A549 treated with Hydrocortisone at 1 μM for 4 hours (cell line): ENCODE measurements at places on chromosomes 6 and 20. TPM values are rescaled to one million over a fixed set of nuclear protein-coding genes. Genes with fewer than 3 reads are reported as not detected.

SAMD5 gene
- 0.43 to 0.75 TPM (median 0.52 TPM) in 5 replicates for total RNA-seq

SNX9 gene
- total RNA-seq = 20.4 to 26.8 TPM (median 24.3 TPM) in 5 replicates

PNPLA1 gene
- 0.08 TPM in 1 of 5 replicates, not detected in the others for total RNA-seq

TMEM200A gene
- total RNA-seq = 0.06 to 0.10 TPM (median 0.07 TPM) in 5 replicates

RPP40 gene
- total RNA-seq = 20.9 to 28.7 TPM (median 22.5 TPM) in 5 replicates

OLIG3 gene
- total RNA-seq = not detected in 5 replicates

GPX5 gene
- total RNA-seq = not detected in 5 replicates

CHRNA4 gene
- total RNA-seq = 0.10 to 0.35 TPM (median 0.24 TPM) in 5 replicates

COX7A2 gene
- 274 to 310 TPM (median 287 TPM) in 5 replicates for total RNA-seq

FOXF2 gene
- 14.4 to 20.7 TPM (median 19.4 TPM) in 5 replicates for total RNA-seq

CST5 gene
- total RNA-seq = not detected in 5 replicates

RIPOR2 gene
- 0.37 to 0.73 TPM (median 0.43 TPM) in 5 replicates for total RNA-seq

SCUBE3 gene
- total RNA-seq = 0.02 to 0.09 TPM (median 0.05 TPM) in 5 replicates

SCGN gene
- 0.17 to 0.36 TPM (median 0.21 TPM) in 5 replicates for total RNA-seq

BANF2 gene
- total RNA-seq = not detected in 5 replicates

JPH2 gene
- total RNA-seq = 4.8 to 7.7 TPM (median 6.0 TPM) in 5 replicates

SGK2 gene
- 7.1 to 8.1 TPM (median 7.2 TPM) in 5 replicates for total RNA-seq

FOXQ1 gene
- 2.8 to 5.3 TPM (median 5.0 TPM) in 5 replicates for total RNA-seq

SYNCRIP gene
- total RNA-seq = 117 to 154 TPM (median 130 TPM) in 5 replicates

MARCKS gene
- 13.3 to 18.8 TPM (median 15.5 TPM) in 5 replicates for total RNA-seq

SULF2 gene
- total RNA-seq = 21.6 to 24.8 TPM (median 22.7 TPM) in 5 replicates

RBM24 gene
- total RNA-seq = 6.1 to 7.7 TPM (median 6.4 TPM) in 5 replicates

CDH26 gene
- total RNA-seq = 0.06 to 0.30 TPM (median 0.13 TPM) in 5 replicates

CEP162 gene
- 0.95 to 1.9 TPM (median 1.6 TPM) in 5 replicates for total RNA-seq

NT5E gene
- 21.1 to 33.8 TPM (median 28.5 TPM) in 5 replicates for total RNA-seq

MAP7 gene
- 18.0 to 22.9 TPM (median 21.1 TPM) in 5 replicates for total RNA-seq

KHDRBS2 gene
- not detected in 5 replicates for total RNA-seq

DNAH8 gene
- not detected in 5 replicates for total RNA-seq

ZNF391 gene
- total RNA-seq = 0.07 to 0.29 TPM (median 0.16 TPM) in 5 replicates

ARMH2 gene
- total RNA-seq = not detected in 5 replicates

PBOV1 gene
- not detected in 5 replicates for total RNA-seq

PKHD1 gene
- not detected in 5 replicates for total RNA-seq

SCRT2 gene
- 0.02 TPM in 1 of 5 replicates, not detected in the others for total RNA-seq

MTHFD1L gene
- total RNA-seq = 38.4 to 46.6 TPM (median 44.6 TPM) in 5 replicates

CLVS2 gene
- total RNA-seq = 0.08 to 0.26 TPM (median 0.17 TPM) in 5 replicates

NTSR1 gene
- total RNA-seq = 0.06 to 0.17 TPM (median 0.08 TPM) in 5 replicates

RAET1G gene
- total RNA-seq = 6.6 to 11.2 TPM (median 9.7 TPM) in 5 replicates

ADGRB3 gene
- not detected in 5 replicates for total RNA-seq

C20orf144 gene
- total RNA-seq = 0.05 to 0.13 TPM (median 0.08 TPM) in 5 replicates

DDO gene
- 0.08 to 0.16 TPM (median 0.08 TPM) in 5 replicates for total RNA-seq

BICRAL gene
- 2.2 to 3.5 TPM (median 3.1 TPM) in 5 replicates for total RNA-seq

GPR63 gene
- 0.38 to 0.47 TPM (median 0.43 TPM) in 5 replicates for total RNA-seq

OR12D1 gene
- total RNA-seq = not detected in 5 replicates

MED23 gene
- 6.2 to 9.0 TPM (median 6.6 TPM) in 5 replicates for total RNA-seq

CDK19 gene
- 4.3 to 6.8 TPM (median 5.5 TPM) in 5 replicates for total RNA-seq

PSORS1C2 gene
- 0.09 TPM in 1 of 5 replicates, not detected in the others for total RNA-seq

SLC22A7 gene
- not detected in 5 replicates for total RNA-seq
